ENCODE measurements at places on chromosomes 11 and 22. TPM values are rescaled to one million over a fixed set of nuclear protein-coding genes. Genes with fewer than 3 reads are reported as not detected.

- DNase-seq, result no peak
These were observed 25.0 kb downstream of the ARHGAP1 start for GRCh38 chr11:46675288-46675851.

DNA sequence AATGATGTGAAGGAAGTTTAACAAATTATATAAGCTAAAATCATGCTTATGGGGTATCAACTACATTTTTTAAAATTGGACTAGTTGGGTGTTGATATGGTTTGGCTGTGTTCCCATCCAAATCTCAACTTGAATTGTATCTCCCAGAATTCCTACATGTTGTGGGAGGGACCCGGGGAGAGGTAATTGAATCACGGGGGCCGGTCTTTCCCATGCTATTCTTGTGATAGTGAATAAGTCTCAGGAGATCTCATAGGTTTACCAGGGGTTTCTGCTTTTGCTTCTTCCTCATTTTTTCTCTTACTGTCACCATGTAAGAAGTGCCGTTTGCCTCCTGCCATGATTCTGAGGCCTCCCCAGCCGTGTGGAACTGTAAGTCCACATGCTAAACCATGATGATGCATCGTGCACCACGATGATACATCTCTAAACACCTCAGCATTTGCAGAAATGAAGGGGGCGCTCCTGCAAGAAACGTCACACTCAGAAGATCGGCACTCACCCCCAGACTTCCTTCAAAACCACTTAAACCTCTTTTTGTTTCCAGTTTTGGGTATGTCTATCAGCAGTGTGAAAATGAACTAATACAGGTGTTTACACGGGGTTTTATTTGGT, 340.0 kb downstream of the SHANK2 start:
- no peak for DNase-seq

- DNase-seq, result no peak
These were observed 75.7 kb upstream of the CCDC90B start for GRCh38 chr11:83361831-83362230.

GRCh38 chr11:36454941-36455631, 55.0 kb downstream of the TRAF6 start:
- no peak for DNase-seq

GAL gene
- polyA plus RNA-seq, result not detected

BTG4 gene
- polyA plus RNA-seq, result not detected

All from renal pelvis (tissue), 12 donors.